ENCODE measurements at places on chromosomes 12 and 14.

GRCh38 chr12:119431151-119431550 is 96.6 kb downstream of the CCDC60 start:
- no peak for DNase-seq

DNA sequence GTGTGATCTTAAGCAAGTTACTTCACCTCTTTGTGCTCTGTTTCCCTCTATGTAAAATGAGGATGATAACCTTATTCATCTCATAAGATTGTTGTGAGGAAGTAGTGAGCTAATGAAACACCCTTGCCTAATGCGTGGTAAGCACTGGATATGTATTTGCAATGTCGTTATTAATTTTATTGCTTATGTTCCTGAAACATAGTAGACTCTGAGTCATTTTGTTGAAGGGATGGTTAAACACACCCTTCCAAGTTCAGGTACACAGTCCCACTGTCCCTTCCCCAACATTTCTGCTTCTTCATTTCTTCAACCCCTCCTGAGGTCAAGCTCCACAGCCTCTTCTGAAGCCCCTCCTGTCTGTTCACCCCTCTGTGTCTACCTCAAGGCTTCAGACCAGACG is 40.2 kb upstream of the FAM222A start:
- DNase-seq = no peak

- no peak for DNase-seq
Observed at GRCh38 chr12:2336409-2336829, 283.6 kb downstream of the CACNA1C start.

GRCh38 chr12:3200032-3200617 is 122.9 kb downstream of the TSPAN9 start:
- DNase-seq = no peak

DNA sequence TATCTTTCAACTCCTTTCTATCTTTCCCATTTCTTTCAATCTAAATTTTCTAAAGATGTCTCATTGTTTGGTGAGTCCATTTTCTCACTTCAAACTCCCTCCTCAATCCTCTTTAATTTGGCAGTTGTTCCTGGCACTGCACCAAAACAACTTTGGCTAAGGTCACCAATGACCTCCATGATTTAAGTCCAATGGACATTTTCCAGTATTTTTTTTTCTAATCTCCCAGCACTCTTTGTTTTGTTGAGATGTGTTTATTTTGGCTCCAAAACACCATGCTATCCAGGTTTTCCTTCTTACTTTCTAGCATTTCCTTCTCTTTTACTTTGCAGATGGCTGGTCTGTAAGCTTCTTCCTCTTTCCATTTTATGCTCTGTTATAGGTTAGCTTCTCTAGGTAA is 42.5 kb upstream of the OTOGL start:
- no peak for DNase-seq

- DNase-seq = no peak
Observed at GRCh38 chr12:49922349-49923034, 18.8 kb upstream of the FAIM2 start.

- DNase-seq = no peak
Observed at GRCh38 chr14:100761481-100761880, 34.8 kb downstream of the DLK1 start.

DNA sequence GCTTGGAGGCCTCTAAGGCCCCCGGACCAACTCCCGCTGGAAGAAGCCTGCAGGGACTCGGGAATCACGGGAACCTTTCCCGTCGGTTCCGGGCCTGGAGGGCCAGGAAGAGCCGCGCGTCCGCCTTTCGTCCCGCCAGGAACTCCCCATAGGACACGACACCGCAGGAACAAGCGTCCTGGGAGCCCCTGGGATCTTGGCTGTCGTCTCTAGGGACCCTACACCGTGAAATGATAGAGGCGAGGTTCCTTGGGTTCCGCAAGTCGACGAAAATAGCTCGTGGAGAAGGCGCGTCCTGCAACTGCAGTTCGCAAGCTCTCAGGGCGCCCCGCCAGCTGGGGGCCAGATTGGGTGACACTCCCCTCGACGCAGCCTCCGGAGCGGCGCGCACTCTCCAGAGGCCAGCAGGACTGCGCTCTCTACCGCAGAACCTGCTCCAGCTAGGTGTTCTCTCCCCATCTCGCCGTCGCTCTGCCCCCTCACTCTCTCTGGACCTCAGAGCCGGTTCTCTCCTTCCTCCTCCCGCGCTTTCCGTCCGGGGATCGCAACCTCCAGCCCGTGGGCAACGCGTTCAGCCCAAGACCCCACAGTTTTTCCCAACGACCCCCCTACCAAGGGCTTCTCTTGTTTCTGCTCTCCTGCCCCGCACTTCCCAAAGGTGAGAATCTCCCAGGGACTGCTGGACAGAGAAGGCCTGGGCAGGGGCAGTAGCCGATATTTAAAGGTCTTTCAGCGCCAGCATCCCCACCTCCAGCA is 776 bp downstream of the BMP4 start:
- no peak for DNase-seq

Measured in activated CD8-positive, alpha-beta memory T cell treated with anti-CD3 and anti-CD28 coated beads for 48 hours (primary cell).